NCI-H1417 (cell line): ENCODE measurements at places on chromosomes 7 and 10.
A peak's percentile ranks its signal among the peaks of the same experiment; 100 is the strongest.

DNA sequence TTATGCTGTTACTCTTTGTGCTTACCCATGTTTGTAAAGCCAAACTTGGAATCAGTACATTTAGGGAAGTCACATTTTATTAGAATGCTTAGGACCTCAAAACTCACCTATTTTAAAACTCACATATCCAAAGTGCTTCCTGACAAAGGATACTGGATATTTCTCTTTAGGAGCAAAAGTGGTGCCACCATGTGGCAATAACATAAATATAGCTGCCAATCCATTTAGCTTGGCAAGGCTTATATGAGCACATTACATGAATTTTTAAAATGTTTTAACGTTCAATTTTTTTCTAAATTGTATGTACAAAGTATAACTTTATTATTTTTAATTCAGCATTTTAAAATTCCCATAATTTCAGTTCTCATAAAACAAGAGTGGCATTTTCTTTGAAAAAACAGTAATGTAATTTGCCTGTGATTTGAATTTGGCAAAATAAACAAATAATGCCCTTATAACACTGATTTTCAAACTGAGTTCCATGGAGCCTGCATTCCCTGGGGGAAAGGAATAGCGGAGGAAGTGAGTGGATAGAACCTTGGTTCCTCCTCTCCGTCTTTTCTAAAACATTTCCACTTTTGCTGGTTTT, 75.4 kb downstream of the HDAC9 start:
- peak; percentile 43 for DNase-seq

- DNase-seq = no peak
Measured at GRCh38 chr10:51711519-51711891, 12.1 kb upstream of the CSTF2T start.

DNA sequence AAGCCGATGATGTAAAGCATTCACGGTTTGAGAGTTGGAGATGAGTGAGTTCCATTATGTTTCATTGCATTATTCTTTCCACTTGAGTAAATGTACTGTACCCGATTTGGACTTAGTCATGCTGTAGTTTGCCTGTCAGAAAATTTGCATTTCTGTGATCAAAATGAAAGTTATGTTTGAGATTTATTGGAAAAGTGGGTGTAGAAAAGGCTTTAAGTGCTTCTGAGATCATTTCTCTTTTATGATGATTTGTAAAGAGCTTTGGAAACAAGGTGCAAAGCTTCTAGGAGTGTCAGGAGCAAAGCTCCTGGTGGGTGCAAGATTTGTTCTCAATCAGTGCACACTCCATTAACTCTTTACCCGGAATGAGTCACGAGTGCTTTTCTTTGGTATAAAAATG, 204.1 kb upstream of the POM121L12 start:
- no peak for DNase-seq

GRCh38 chr7:100132697-100133151, 6.0 kb downstream of the MBLAC1 start:
- DNase-seq = peak; percentile 47

DNA sequence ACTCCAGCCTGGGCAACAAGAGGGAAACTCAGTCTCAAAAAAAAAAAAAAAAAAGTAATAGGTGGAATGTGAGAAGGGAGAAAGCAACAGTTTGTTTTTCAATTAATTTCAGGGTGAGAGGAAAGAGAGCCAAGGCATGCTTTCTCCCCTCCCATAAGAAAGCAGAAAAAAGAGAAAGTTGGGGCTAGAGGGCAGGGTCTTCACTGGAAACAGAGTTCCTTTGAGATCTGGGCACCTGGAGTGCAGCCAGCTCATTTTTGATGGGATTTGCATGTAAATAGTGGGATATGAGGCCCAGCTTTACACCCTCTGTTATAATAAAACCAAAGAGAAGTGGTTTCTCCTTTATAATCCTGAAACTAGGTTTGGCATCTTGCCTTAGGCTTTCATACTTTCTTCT, 13.8 kb upstream of the STOX1 start:
- DNase-seq = no peak

DNA sequence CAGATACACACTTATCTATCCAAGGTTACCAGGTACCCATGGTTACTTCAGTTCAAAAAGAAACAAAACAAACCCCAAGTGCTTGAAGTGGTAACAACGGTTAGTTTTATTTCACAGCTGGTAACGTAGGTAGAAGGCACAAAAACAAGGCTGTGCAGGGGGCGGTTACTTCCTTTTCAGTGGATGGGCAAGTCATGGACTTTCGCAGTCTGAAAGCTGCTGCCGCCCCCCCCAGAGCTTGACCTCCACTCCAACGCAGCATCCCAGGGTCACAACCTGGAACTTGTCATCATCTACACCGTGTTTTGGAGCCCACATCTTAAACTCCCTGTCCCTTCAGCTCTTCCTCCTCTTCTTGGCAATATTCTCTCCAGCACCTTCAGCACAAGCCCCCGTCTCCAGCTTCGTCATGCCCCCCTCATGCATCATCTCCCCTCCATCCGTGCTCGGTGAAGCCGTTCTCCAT, 181.2 kb upstream of the ITGB1 start:
- peak; percentile 5 for DNase-seq

GRCh38 chr7:45290880-45291279, 133.3 kb downstream of the RAMP3 start:
- no peak for DNase-seq

GRCh38 chr10:125419146-125419545, 258.8 kb upstream of the CTBP2 start:
- DNase-seq = no peak

DNA sequence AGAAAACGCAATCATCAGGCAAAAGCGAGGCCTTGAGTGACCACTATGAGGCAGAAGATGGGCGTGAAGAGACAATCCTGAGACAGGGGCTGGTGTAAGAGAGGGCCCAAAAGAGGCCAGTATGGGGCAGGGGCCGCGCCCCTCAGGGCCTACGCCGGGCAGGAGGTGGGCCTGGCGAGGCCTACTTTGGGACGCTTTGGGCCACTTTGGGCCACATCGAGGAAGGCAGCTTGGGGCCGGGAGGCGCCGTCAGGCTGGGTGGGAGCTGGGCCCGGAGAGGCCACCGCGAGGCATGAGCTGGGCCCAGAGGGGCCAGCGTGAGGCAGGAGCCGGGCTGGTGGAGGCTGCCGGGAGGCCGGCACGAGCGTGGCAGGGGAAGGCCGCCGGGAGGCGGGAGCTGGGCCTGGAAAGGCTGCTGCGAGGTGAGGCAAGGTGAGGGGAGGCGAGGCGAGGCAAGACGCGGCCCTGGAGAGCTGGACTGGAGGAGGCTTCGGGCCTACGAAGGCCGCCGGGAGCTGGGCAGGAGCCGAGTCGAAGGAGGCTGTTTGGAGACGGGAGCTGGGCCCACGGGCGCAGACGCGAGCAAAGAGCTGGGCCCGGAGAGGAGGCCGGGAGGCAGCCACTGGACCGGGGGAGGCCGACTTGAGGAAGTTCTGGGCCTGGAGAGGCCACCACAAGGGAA, 171.3 kb downstream of the TPST1 start:
- DNase-seq = no peak

DNA sequence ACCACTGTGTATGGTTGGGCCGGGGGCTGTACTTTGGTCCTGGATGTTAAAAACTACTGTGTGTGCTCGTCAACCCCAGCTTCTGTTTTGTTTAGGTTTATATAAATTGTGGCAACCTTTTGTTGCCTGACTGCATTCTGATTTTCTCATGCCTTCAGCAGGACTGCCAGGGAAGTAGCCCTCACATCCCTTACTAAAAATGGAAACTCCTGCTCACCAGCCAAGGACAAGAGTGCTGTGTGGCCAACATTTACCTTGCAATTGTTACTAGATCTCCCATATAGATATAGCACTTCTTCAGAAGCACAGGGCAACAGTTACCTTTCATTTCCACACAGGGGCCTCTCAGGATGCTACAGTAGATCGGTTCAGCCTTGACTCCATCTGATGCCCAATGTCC, 174.4 kb downstream of the TAX1BP1 start:
- no peak for DNase-seq

GRCh38 chr10:132266594-132267161, 41.1 kb downstream of the STK32C start:
- no peak for DNase-seq

DNA sequence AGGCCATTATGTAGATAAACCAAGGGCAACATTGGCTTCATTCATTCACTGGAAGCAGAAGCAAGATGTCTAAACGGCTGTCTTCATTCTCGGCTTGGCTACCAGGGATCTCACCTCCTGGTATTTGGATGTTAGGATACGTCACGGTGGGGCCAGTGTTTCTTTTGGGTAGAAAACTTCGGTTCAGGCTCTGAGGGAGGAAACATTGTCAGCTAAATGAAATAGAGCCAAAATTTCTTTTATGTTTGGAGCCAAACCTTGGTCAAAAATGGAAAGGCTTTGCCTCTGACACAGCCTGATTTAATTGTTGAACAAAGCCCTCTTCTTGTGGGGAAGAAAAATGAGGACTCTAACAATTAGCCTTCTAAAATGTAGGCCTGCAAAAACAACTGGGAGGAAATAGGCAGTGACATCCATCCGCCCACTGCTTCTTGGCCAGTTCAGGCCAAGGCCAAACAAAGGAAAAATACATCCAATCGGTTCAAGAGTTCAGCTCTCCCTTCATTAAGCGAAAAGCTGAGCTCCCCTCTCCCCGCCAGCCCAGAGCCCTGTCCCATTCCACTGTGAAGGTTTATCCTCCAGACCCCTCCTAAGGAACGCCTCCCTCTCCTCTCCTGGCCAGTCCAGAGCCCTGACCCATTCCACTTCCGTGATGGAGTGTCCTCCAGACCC, 44.4 kb downstream of the PFKFB3 start:
- no peak for DNase-seq
